ENCODE measurements at places on chromosomes 11 and 22.

DNA sequence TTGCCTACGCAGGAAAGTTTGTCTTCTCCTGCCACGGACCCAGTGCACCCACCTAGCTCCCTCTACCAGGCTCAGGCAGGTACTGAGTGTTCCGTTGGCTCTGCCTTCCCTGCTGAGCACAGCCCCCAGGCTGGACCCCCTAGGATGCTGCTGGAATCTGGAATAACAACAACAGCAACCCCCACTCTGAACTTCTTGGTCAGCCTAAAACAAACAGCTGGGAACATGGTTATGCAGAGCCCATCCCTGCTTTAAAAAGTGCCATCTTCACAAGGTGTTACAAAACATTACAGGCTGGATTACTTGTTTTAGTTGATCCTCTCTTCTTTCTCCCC is 1.8 kb downstream of the OPCML start:
- no peak for DNase-seq

GRCh38 chr22:47171441-47172221 is 409.2 kb downstream of the TBC1D22A start:
- DNase-seq = no peak

DNA sequence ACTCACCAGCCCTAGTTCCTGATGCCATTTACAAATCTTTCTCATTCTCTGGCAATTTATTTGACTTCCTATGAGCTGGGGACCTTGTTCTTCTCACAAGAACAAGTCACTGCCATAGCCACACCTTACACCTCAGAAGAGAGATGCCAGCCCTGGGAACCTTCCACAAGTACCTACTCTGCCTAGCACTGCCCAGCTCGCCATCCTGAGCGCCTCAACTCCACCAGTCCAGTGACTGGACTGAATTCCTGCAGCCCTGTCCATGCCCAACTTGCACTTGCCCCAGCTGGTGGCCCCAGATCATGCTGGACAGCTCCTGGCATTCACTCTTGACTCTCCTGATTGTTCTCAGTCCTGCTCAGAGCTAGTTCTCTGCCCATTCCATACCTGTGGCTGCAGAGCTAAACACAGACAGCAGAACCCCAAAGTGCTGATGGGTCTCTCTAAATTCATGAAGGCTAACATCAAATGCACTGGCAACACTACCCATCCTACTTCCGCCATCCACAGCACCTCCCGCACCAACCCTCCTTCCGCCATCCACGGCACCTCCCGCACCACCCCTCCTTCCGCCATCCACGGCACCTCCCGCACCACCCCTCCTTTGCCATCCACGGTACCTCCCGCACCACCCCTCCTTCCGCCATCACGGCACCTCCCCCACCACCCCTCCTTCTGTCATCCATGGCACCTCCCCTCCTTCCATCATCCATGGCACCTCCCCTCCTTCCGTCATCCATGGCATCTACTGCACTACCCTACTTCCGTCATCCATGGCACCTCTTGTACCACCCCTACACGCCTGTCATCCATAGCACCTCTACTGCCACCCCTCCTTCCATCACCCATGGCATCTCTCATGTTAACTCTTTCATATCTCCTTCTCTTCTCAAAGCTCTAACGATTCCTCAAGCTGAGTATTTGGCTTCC is 23.6 kb upstream of the SLC25A1 start:
- no peak for DNase-seq

- DNase-seq = no peak
Observed at GRCh38 chr11:36469881-36470802, 39.9 kb downstream of the TRAF6 start.

DNA sequence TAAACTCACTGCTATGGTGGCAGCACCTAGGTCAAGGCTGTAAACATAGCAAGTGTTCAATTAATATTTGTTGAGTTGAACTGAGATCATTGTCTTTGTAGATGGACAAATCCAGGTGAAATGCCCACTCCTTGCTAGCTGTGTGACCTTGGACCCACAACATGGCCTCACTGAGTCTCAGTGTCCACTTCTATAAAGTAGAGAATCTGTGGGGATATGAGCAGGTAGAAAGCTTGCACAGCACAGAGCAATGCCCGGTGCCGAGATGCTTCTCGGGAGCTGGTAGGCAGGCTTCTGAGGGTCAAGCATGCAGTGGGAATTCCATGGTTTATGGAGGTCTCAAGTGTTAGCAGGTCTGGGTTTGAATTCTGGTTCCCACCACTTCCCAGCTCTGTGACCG is 97.9 kb upstream of the SYT13 start:
- DNase-seq = no peak

DNA sequence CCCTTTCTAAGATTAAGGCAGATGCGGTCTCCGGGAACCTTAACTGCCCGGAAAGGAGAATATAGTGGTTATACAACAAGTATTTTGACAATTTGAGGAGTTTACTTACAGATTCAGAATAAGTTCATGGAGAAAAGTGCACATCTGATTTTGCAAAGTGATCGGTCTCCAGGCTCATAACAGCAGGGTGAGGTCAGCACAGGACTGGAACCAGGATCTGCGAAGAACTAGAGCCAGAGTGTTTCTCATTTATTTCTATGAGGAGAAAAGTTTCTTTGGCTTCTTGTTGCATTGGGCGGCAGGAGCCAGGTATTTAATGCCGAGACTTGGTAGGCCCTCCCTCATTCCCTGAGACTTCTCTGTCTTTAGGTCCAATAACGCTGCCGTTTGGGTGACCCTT is 3.7 kb downstream of the ADAMTS15 start:
- no peak for DNase-seq

DNA sequence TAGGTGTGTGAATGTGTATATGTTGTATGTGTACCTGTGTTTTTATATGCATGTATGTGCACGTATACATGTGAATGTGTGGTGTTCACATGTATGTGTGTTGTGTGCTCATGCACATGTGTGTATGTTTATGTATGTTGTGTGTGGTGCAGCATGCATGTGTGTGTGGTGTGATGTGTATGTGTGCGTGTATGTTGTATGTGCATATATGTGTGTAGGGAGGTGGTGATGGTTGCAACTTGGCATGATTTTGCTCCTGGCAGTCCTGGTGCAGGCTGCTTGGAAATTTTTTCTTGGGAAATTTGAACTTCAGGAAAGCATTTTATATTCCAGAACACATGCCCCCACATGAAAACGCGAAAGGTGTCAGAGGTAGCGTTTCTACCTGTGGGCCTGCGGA is 1177.8 kb downstream of the TBC1D22A start:
- DNase-seq = no peak

GRCh38 chr11:22681281-22681812 is 14.9 kb downstream of the GAS2 start:
- DNase-seq = no peak

DNA sequence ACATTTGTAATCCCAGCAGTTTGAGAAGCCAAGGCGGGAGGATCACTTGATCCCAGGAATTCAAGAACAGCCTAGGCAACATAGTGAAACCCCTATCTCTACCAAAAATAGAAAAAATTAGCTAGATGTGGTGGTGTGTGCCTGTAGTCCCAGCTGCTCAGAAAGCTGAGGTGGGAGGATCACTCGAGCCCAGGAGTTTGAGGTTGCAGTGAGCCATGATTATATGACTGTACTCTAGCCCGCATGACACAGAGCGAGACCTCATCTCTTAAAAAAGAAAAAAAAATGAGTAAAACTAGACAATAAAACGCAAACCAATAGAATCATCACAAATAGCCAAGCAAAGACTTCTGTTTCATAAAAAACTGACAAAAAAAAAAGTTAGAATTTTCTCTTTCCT is 21.8 kb downstream of the NUCB2 start:
- DNase-seq = no peak

GRCh38 chr11:85867751-85868150 is 12.6 kb downstream of the CCDC83 start:
- no peak for DNase-seq

GRCh38 chr22:49331878-49332277 is 495.8 kb downstream of the BRD1 start:
- DNase-seq = no peak

DNA sequence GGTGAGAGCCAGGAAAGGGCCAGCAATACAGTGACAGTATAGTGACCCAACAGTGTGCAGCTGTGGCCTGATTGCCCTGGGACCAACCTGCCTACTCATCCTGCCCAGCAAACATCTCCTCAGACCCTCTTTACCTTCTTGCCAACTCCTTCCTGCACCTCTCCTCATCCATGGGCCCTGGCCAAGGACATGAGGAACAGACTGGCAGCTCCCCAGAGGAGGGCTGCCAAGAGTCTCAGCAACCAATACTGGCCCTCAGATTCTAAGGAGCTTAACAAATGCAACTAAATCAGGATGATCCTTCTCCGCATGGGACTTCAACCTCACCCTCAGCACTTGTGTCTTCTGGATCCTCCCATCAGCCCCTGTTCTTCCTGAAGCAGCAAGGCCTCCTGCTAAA is 77.0 kb downstream of the RPL27A start:
- no peak for DNase-seq

DNA sequence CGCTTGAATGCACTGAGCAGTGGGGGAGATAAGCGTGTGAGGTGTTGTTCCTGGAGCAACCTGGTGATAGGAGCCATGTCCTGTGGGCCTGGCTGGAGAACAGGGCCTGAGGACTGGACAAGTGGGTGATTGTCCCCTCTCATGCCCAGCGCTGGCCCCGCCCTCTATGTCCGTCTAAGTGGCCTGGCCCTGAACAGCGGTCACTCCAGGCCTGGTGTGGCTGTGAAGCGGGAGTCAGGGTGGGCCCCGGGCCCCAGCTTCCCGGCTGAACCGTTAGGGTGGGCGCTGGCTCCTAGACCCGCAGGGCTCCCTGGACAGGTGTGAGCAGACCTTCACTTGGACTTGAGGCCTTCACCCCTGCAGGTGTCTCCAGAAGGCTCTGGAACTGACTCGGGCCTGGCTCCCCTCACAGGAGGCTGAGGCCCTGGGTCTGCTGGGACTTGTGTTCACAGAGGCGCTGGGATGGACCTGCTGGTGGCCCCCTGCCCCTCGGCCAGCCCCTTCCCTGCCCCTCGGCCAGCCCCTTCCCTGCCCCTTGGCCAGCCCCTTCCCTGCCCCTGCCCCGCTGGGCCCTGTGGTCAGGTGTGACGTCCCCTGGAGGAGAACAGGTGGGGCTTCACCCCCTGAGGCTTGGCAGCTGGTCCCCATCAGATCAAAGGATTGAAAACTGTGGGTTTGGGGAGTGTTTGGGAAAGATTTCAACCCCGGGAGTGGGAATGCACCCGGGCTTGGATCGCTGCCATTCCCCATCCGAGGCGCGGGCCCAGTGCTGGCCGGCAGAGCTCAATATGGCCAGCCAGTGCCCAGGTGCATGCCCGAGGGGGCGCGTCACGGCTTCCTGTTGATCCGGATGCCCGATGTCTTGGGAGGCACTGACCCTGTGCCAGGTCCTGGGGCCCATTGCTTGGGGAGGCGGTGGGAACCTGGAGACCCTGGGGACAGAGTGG is 3.2 kb upstream of the MUC6 start:
- no peak for DNase-seq

- DNase-seq = no peak
Observed at GRCh38 chr11:108069947-108070346, 51.4 kb upstream of the ACAT1 start.

GRCh38 chr11:21428796-21429195 is 759.4 kb downstream of the NELL1 start:
- no peak for DNase-seq

- no peak for DNase-seq
Observed at GRCh38 chr22:38432264-38432663, 22.7 kb downstream of the KCNJ4 start.

DNA sequence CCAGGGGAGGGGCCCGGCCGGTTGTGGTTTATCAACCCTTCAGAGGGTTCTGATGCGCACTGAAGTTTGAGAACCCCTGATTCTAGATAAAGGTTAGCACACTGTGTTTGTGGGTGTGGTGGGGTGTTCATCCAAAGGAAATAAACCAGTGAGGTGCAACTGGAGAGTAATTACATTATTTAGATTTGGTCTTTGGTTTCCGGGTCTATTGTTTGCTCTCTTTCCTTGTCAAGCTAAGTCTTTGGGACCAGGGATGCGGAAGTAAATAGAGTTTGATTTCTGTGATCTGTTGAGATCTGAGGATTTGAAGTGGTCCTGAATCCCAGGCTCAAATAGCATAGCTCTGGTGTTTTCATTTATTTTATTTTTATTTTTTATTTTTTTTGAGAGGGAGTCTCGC is 50.5 kb upstream of the CLMP start:
- no peak for DNase-seq

DNA sequence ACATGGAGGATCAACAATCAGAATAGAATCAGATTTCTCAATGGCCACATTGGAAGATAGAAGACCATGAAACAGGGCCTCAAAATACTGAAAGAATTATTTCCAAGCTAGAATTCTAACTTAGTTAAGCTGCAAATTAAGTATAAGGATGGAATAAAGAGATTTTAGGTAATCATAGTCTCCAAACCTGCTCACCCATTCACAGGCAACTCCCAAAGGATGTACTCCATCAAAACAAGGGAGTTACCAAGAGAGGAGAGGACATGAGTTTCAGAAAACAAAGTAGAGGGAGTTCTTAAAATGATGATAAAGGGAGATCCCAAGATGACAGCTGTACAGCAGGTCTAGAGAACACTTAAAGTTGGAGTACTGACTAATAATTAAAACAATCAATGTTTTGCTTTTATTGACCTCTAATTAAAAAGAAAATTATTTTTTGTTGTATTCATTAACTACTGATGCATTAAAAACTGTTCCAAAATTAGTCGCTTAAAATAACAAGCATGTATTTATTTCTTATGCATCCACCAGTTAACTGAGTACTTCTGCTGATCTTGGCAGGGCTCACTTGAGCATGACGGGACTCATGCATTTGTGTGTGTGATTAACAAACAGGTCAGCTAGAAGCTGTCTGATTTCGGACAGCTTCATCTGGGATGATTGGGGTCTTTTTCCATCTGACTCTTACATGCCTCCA is 95.6 kb downstream of the CD44 start:
- no peak for DNase-seq

DNA sequence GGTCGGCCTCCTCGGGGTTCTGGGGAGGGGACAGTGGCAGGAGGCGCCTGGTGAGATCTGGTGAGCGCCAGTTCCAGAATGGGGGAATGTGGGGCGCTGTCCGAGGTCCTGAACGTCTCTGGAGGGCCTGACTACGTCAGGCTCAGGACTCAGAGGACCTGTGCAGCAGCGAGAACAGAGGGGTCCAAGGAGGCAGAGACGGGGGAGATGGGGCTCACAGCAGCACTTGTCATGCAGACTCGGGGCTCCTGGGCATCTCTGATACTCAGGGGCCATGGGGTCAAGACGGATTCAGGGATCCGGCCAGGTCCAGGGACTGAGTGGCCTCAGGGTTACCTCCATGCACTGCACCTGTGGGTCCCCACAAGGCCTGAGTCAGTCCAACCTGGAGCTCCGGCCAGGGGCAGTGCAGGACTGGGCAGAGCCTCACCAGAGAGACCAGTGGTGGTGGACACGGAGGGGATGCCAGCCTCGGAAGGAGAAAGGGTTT is 92.2 kb downstream of the BRD1 start:
- peak; percentile 8 for DNase-seq

DNA sequence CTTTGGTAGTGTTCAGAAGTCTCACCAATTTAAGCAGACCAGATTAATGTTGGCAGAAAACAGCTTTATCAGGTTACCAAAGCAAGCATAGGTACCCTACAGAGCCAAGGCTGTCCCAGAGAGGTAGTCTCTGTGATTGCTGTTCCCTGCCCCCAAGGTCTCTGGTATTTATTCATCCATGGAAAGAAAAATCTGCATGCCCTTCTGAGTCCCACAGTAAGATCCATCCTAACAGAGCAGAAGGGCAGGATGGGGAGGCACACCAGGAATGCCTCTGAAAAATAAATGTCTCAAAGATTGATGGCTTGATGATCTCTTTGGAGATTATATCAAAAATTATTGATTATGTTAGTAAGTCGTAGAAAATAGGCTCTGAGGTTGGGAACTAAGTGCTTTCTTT is 122.8 kb downstream of the FAT3 start:
- DNase-seq = no peak
